Eye (tissue), 1 donor: ENCODE measurements at places on chromosomes 2 and 18.

- no peak for DNase-seq
These were observed 13.5 kb downstream of the ZFP36L2 start for GRCh38 chr2:43212931-43213330.

DNA sequence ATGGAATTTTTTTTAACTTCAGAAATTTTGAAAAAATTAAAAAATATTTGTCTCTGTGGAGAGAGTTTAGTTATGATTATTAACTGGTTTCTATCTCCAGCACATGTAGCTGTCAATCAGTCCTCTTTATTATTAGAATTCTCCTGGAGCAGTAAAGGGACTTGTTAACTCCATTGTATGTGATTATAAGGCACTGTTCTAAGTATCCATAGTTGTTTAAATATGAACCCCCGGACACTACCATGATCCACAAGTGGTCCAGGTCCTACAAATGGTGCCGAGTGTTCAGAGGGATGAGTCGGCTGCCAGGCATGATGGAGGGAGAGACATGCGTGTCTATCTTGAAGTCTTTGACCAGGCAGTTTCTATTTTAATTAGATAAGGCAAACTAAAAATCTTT lies 492 bp downstream of the CHRNA1 start:
- DNase-seq: no peak

- DNase-seq: no peak
These were observed 12.7 kb downstream of the FAM110C start for GRCh38 chr2:33620-34019.

GRCh38 chr2:9983401-9984216 lies 32.1 kb downstream of the GRHL1 start:
- DNase-seq: no peak

DNA sequence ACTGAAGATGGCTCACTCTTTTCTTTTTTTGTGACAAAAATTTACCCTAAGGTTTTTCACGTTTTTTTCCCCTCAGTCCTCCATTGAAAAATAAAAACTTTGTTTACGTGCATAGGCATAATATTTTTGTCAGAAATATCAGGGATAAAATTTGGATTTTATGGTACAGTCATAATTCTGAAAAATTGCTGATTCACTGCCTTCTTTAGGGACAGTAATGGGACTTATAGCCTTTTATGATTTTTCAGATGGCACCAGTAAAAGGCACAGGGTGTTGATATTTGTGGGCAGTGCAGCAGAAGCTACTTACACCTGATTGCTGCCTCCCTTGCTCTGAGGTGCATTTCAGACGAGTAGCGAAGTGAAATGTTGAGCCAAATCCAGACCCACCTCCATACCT lies 139.4 kb upstream of the CDCA7 start:
- DNase-seq: no peak

GRCh38 chr18:13477147-13477683 lies 249.1 kb downstream of the FAM210A start:
- no peak for DNase-seq

DNA sequence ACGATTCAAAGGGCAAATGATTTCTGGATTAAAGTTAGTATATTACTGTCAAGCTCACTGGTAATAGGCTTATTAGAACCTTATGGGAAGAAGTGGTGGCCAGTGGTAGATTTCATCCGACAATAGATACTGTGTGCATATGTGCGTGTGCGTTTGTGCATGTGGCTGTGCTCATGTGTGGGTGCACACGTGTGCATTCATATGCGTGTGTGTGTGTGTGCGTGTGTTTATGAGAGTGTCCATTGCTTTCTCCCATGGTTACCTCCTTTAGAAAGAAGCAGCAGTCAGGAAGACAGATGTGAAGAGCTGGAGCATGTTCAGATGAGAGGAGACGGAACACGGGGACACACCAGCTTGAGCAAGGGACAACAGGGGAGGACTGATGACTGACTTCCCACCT lies 8.9 kb upstream of the MROH2A start:
- no peak for DNase-seq

- DNase-seq: no peak
These were observed 16.1 kb upstream of the FARP2 start for GRCh38 chr2:241339839-241340630.

DNA sequence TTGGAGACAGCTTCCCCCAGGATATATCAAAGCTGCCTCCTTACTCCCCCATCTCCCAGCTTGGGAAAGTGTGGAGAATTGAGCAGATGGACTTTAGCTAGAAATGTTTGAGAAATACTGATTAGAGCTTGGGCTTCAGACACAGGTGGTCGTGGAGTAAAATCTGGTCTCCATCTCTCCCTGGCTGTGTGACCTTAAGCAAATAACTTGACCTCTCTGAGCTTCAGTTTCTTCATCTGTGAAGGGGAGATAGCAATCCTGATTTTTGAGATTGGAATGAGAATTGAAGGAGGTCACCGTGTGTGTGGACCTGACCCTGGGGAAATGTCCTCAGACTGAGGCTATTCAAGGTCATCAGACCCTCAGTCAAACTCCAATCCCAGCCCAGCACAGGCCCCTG lies 3.6 kb downstream of the GNLY start:
- no peak for DNase-seq

- DNase-seq: no peak
These were observed 239.3 kb downstream of the HAUS1 start for GRCh38 chr18:46343456-46343855.

DNA sequence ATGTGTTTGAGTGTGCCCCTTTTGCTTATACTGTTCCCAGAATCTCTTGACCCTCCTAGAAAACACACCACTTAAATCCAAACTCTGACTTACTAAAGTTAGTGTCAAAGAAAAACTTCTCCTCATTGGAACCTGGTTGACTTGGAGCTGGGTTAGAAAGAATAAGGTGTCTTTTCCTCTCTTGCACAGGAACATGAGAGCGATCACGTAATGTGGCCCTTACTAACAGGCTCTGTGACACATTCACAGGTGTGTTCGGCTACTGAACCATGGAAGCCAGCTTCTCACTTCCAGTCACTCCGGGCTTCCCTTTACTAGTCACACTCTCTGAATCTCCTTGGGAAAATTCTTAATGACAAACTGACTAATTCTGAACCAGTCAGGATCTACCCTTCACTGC lies 5.4 kb upstream of the POU3F3 start:
- DNase-seq: peak; percentile 37

GRCh38 chr2:65503746-65504145 lies 71.3 kb upstream of the SPRED2 start:
- DNase-seq: no peak

- no peak for DNase-seq
These were observed 153.4 kb downstream of the MGAT5 start for GRCh38 chr2:134407154-134407890.

- no peak for DNase-seq
These were observed 117.1 kb upstream of the KLHL14 start for GRCh38 chr18:32889615-32890593.

DNA sequence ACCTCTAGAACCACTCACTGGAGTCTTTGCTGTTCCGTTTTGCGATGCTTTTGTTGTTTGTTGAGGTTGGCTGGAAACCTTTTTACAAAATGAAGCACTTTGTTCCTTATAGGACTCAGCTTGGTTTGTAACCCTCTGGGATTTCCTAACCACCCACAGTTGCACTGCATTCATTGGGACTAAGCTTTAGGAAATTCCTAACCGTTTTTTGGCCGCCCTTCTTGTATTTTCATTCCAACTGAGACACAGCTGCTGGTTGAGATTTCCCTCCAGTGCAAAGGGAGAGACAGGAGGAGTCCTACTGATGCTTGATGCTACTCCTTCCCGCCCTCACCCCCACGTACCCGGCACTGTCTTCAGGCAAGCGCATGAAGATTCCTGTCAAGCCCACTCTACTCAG lies 6.1 kb upstream of the DIPK1C start:
- DNase-seq: no peak

DNA sequence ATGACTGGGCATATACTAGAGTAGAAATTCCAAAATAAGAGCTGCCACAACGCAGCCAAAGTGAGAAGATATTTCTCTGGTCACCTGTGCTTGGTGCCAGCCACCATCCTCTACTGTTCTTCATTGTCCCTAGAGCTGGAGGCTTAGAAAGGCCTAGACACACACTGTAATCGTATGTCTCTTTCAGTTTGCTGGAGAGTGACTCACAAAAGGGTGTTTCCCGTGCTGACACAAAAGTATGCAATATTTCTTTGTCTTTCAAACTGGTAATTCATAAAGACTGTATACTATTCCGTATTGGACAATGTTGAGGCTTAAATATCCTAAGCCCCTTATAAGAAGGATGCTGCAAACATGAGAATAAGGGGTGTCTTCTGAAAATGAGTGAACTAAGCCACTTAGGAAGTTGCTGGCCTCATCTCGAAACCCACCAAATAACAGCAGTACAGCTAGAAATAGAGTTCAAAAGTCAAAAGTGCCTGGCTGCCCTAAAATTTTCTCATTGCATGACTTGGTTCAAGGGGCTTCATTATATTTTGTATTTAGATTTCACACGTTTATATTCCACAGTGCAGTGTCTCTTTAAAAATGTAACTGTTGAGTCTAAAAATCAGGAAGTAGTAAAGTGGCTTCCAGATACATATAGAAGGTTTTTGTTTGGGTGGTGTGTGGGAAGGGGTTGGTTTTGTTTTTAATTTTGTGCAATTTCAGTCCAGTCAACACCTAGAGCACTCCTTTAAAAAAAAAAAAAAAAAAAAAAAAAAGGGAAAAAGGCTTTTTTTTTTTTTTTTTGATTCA lies 601.1 kb downstream of the ARHGAP15 start:
- DNase-seq: no peak

DNA sequence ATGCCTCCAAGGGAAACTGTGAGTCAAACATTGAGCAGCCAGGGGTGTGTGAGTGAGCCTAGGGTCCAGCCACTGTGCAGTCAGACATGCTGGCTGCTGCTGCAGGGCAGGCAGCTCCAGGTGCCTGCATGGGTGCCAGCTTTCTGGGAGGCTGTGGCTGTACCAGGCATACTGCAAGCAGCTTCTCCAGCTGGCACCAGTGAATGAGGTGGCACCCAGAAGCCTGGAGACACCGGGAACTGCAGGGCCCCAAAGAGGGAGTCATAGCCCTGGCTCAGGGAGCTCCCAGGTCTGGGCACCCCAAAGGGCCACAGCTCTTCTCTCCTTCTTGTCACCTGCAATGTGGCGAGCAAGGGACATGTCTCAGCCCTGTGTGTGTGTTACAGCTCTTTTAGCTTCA lies 283.2 kb downstream of the RPRM start:
- no peak for DNase-seq

GRCh38 chr2:98825020-98825350 lies 94.1 kb upstream of the MGAT4A start:
- DNase-seq: no peak

GRCh38 chr18:939166-939565 lies 34.5 kb downstream of the ADCYAP1 start:
- DNase-seq: no peak

DNA sequence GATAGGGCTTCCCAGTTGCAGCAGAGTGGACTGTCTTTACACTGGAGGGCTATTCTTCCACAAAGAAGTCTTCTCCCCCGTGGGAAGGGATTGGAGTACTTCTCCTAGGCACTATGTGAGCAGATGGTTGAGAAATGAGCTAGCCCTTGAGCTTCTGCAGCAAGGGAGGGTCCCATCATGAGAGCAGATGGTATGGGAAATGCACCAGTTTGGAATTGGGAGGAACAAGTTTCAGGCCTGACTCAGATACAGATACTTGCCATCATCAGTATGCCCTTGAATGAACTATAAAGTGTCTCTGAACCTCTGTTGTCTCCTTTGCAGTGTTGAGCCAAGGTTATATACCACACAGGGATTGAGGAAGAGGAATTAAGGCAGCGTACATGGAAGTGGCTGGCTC lies 757.4 kb downstream of the RNF144A start:
- DNase-seq: no peak

DNA sequence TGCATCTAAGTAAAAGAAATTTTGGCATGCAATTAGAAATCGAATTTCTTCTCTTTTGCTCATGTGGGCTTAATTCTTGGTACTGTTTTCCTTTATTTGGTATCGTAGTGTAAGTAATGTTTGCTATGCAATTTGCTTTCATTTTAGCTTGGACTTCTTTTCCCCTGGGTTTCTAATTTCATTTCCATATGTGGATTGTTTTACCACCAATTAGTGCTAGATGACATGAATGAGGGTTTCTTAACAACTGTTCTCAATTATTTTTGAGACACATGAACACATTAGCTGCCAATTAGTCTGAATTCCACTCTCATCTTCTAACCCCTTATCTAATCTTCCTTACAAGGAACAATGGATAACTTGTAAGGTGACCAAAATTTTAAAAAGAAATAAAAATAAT lies 1047.2 kb upstream of the PIK3C3 start:
- peak; percentile 61 for DNase-seq

- no peak for DNase-seq
These were observed 263.6 kb downstream of the SS18 start for GRCh38 chr18:25826823-25827222.

DNA sequence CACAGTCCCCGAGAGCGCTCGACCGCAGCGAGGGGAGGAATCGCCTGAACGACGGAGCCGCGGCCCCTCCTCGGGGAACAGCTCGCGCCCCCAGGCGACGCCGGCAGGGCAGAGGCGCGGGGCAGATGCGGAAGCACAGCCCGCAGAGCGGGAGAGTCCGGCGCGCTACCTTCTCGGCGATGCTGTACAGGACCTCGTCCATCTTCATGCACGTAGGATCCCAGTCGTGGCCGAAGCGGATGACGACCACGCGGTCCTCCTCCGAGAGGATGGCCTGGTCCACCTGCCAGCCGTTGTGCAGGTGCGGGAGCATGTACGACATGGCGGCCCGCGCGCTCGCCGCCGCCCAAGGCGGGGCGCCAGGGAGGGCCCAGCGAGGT lies 302 bp downstream of the TXNL4A start:
- peak; percentile 86 for DNase-seq

- DNase-seq: no peak
These were observed 20.1 kb upstream of the WIPF1 start for GRCh38 chr2:174617718-174618117.

DNA sequence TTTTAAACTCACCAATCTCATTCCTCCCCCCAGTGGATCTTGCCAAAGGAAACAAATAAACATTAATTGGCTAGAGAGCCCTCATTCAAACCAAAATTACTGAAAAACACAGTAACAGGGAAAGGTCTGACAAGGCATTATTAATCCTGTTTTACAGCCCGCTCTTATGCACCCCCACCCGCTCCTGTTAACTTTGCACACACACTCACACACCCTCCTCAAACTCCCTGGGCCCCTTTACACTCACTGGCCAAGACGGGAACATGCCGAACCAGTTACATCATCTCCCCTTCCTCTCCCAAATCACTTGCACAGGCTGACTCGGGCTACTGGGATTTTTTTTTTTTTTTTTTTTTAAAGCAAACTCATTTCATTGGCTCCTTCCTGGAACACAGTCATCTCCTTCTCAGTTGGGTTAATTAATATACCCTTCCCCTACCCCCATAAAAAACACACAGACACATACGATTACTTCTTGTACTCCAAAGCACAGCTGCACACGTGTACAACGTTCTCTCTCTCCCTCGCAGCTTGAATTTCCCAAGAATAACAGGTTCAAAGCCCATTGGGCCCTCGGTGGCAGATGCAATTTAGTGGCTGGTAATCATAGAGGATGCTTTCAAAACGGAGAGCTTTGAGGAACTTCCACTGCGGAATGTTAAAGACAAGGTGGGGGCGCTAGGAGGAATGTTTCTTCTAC lies 31.8 kb downstream of the KLF7 start:
- DNase-seq: peak; percentile 89
